ENCODE measurements at places on chromosomes 5 and 9.

GRCh38 chr9:129084087-129084486 lies 3.2 kb downstream of the DOLPP1 start:
- no peak for DNase-seq

DNA sequence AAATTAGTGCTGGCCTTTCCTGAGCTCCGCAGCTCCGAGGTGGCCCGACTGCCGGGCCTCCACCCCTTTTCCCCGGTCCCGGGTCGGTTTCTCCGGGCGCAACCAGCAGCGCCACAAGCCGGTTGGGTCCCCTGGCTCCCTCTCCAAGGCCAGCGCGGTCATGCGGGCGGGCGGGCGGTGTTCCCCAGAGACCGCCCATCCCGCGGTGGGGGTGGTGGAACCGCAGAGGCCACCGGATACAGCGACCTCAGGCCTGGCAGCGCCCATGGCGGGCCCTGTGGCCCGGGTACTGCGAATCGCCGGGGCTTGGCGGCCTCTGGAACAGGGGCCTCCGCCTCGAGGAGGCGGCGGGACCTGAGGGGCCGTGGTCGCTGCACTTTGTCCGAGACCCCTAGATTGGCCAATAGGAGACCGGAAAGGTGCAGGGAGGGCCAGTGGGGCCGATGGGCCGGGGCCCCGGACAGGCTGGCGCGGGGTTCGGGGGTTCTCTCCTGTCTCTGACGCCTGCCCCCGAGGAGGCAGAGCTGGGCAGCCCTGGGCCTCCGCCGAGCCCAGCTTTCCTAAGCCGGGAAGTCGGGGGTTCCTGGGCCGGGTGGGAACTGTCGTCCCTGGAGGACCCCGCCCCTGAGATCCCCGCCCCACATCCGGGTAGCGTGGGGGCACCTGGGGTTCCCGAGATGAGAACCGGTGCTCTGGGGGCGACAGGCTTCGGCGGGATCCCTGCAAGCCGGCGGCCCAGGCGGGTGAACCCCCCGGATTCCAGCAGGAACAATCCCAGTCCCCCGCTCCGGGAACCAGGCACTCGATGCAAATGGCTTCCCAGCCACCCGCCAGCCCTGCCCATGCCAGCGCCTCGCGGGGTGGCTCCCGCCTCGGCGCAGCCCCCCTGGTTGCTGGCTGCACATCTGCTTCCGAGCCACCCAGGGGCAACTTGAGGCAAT lies 293.9 kb downstream of the ZSWIM6 start:
- peak; percentile 89 for DNase-seq

DNA sequence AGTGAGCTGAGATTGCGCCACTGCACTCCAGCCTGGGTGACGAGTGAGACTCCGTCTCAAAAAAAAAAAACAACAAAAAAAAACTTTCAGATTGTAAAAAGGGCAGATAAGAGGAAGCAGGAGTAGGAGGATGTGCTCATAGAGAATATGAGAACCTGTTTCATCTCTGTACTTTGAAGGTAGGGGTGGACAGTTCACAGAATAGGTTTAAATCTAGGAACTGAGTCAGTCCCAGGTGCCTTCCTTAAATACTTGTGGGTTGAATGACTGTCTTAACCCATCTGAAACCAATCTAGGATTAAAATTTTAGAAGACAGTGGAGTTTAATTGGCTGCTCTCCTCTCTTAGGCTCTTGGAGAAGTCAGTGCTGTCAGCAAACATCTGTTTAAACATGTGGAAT lies 12.4 kb downstream of the POLK start:
- DNase-seq, result no peak

- DNase-seq, result no peak
Observed at GRCh38 chr5:151182524-151182900, 24.9 kb upstream of the ANXA6 start.

DNA sequence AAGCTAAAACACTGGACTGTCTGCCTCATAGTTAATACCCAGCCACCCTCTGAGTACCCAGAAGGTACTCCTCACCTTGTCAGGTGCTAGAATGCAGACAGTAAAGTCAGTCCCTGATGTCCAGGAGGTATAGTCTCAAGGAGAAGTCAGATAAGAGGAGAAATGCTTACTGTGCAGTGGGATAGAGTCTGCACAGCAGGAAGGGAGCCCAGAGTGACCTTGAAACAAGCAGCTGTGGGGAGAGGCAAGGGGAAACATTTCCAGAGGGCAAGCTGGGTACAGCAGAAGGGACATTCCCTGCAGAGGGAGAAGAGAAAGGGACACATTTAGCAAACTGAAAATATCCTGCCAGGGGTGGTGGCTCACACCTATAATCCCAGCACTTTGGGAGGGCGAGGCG lies 122.7 kb downstream of the GCNT1 start:
- no peak for DNase-seq
